ENCODE measurements at places on chromosomes 3 and 15. TPM values are rescaled to one million over a fixed set of nuclear protein-coding genes. Genes with fewer than 3 reads are reported as not detected.
A peak's percentile ranks its signal among the peaks of the same experiment; 100 is the strongest.

GRCh38 chr3:52144034-52144795 lies 10.0 kb downstream of the POC1A start:
- DNase-seq = peak; percentile 86

- DNase-seq = peak; percentile 53
These were observed 1520.6 kb upstream of the CADM2 start for GRCh38 chr3:83438188-83438587.

Gene DISP2
- total RNA-seq = 0.87 TPM

Gene CYP1A2
- not detected for total RNA-seq

DNA sequence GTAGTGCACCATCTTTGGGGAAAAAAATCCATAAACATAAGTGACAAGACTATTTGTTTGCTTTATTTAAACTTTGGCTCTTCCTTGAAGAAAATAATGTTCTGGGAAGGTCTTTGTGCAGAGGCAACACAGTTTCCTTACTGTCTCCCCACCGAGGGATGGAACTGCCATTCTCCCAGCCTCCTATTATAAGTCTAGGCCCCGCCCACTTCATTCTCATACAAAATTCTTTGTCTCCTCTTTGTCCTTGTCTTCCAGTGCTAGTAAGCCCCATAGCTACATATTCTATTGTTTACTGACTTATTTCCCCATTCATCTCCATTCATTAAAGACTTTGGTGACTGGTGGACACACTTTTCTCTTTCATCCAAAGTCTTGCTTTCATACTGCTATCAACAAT lies 316.5 kb upstream of the ROBO2 start:
- no peak for DNase-seq

Gene EPHB3
- total RNA-seq = 23.1 TPM

All from PC-3 (cell line).